Psoas muscle (tissue), 8 donors: ENCODE measurements at places on chromosomes 3 and 15. TPM values are rescaled to one million over a fixed set of nuclear protein-coding genes. Genes with fewer than 3 reads are reported as not detected.

NTRK3 gene
- total RNA-seq = 1.7 TPM

SLC12A1 gene
- not detected for total RNA-seq

SSUH2 gene
- total RNA-seq = 0.34 TPM

LMLN gene
- total RNA-seq = 2.9 TPM

DNA sequence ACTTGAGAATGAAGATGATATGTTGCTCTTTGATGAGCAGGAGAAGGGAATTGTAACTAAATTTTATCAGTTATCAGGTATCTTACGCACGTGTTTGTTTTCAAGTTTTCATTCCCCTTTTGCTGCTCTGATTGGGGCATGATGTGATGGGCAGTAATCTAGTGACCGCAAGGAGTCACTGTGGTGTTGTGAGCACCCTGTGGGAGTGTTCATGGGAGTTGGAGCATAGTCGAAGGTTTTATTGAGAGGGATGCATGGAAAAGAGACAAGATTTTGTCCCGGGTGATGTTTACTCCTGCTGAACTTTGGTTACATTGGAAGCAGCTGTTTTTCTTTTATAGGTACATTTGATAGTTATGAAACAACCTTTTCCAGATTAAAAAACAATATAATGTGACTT is 2.1 kb downstream of the FAN1 start:
- peaks cover 27% of the 10 kb centered on the region for H3K4me1 ChIP-seq
- peaks cover 5% of the 10 kb centered on the region for H3K36me3 ChIP-seq
- H3K27ac ChIP-seq = no peak overlapping the region
- no peak for DNase-seq
- H3K4me3 ChIP-seq = no peak overlapping the region

DNA sequence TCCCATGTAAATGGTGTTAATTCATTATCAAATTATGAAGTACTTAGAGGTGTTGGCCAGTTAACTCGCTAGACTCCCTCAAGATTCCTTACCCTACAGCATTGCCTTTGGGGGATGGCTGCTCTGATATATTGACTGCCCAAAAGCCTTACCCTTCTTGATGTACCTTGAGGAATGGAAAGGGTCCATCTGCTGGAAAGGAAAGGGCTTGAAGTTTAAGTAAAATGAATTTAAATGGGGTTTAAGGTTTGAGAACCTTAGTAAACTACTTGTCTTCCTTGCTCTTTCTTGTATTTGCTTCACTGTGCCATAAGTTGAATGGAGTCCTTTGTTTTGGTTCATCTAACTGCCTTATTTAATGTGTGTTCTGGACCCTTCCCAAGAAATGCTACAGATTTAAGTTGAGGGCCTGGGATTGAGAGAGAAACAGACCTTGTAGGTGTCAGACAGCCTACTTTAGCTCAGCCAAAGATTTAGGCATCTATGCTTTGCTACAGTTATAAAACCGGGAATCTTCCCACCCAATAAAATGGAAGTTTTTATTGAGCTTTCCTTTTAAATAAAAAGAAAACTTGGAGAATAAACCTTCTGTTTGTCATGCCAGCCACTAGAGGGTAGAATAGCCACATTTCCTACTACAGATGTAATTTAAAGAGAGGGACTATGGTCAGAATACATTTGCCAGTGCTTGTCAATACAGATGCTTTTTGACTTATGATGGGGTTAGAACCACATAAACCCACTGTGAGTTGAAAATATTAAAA is 25.3 kb downstream of the CMSS1 start:
- peaks cover 31% of the 10 kb centered on the region for H3K4me1 ChIP-seq
- DNase-seq = no peak
- H3K27ac ChIP-seq = peak overlapping the region; percentile 65
- peaks cover 1% of the 10 kb centered on the region for H3K36me3 ChIP-seq
- no peaks in the 10 kb centered on the region for H3K27me3 ChIP-seq

GRCh38 chr3:169695031-169695430 is 31.5 kb upstream of the MECOM start:
- H3K27ac ChIP-seq = no peak overlapping the region
- peaks cover 19% of the 10 kb centered on the region for H3K4me1 ChIP-seq
- H3K36me3 ChIP-seq = no peaks in the 10 kb centered on the region
- no peak for DNase-seq
- H3K4me3 ChIP-seq = no peak overlapping the region

DNA sequence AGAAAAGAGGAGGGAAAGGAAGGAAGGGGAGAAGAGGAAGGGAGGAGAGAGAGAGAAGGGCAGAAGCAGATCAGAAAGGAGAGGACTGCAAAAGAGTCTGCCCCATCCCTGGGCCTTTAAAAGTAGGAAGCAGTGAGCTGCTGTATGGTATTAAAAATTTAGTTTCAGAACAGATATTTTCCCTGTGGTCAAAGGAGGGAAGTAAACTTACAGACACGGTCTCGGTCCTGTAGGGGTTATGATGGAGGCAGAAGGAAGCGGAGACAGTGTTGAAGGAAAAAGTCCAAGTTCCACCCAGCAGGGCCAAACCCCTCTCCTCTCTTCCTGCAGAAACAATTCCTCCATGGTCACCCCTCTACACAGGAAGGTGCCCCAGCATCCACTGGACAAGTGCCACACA is 122.0 kb upstream of the PROK2 start:
- peaks cover 10% of the 10 kb centered on the region for H3K27me3 ChIP-seq
- no peak overlapping the region for H3K27ac ChIP-seq
- H3K4me3 ChIP-seq = no peak overlapping the region
- DNase-seq = no peak
- no peaks in the 10 kb centered on the region for H3K4me1 ChIP-seq

GRCh38 chr3:2303566-2303965 is 204.9 kb downstream of the CNTN4 start:
- no peak for DNase-seq
- H3K4me1 ChIP-seq = no peaks in the 10 kb centered on the region
- H3K27ac ChIP-seq = no peak overlapping the region
- no peaks in the 10 kb centered on the region for H3K36me3 ChIP-seq
- no peaks in the 10 kb centered on the region for H3K27me3 ChIP-seq

- DNase-seq = no peak
- no peak overlapping the region for H3K27ac ChIP-seq
- no peaks in the 10 kb centered on the region for H3K4me1 ChIP-seq
These were observed 15.8 kb downstream of the ITGA11 start for GRCh38 chr15:68416158-68416535.

DNA sequence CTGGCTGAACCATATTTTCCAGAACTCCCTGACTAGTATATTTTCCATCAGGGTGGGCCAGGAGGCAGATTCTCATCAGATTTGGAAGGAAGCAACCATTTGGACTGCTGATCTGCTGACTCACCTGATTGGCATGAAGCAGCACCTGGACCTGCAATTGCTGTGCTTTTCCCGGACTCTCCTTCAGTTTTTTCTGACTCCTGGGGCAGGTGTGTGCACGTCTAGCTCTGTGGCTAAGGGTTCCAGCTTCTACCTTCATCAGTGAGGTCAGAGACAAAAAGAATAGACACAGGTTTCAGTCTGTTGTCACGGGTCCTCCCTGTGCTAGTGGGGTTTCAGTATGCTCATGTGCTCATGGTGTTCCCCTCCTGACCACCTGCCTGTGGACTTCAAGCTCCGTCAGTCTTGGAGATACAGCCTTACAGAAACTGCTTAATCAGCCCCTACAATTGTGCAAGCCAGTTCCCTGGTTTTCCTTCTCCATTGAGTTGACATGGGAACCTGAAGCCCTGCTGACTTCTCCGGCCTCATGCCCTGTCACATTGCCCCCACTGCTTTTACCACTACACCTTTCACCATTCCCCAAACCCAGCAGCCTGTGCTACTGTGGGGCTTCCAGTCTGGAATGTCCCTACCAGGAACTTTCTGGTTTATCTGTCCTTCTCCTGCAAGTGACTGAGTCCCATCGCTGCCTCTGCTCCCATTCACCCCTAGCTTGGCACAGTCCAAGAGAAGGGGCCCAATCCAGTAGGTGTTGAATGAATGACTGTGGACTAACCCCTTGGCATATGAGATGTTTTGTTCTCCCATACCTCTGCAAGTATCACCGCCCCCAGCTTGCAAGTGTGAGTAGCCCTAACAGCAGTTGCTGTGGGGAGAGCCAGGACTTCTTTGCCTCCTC is 31.7 kb downstream of the HMCES start:
- no peaks in the 10 kb centered on the region for H3K36me3 ChIP-seq
- DNase-seq = no peak
- H3K27me3 ChIP-seq = no peaks in the 10 kb centered on the region
- H3K27ac ChIP-seq = no peak overlapping the region
- no peak overlapping the region for H3K4me3 ChIP-seq

- H3K27me3 ChIP-seq = no peaks in the 10 kb centered on the region
- H3K4me1 ChIP-seq = no peaks in the 10 kb centered on the region
- peaks cover 18% of the 10 kb centered on the region for H3K36me3 ChIP-seq
- no peak overlapping the region for H3K4me3 ChIP-seq
- H3K27ac ChIP-seq = no peak overlapping the region
These were observed 36.8 kb upstream of the SEC13 start for GRCh38 chr3:10357592-10358308.

DNA sequence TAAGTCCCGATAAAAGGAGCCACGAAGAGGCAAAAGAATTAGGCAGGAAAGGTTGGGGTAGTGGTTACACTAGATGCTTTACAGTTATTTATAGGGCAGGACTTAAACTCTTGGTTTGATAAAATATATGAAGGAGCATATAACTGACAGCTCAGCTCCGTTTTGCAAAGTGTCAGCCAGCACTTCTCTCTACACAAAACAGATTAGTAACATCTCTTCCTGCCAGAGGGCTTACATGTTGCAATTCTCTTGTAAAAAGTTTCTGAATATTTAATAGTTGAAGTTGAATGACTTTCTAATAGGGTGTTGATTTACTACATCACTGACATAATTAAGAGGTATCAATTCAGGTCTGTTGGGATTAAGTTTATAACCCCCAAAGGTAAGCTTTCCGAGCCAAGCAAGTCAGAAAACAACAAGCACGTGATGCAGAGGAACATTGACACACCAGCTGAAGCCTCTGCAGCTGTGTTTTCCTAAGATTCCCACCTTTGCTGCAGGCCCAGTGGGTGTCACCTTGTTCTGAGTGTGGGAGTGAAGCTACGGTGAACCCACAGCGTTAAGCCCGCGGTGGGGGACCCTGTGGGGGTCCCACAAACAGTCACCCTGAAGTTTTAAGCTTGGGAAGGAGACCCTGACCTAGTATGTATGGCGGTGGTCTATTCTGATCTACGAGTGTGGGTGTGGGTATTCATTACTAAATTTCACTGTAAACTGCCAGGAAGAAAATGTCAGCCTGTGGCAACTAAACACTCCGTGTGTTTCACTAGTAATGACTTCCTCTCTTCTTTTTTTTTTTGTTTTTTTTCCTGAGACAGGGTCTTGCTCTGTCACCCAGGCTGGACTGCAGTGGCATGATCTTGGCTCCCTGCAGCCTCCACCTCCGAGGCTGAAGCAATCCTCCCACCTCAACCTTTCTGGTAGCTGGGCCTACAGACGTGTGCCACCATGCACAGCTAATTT is 22.0 kb upstream of the ATP13A3 start:
- no peaks in the 10 kb centered on the region for H3K4me1 ChIP-seq
- H3K27ac ChIP-seq = no peak overlapping the region
- no peak for DNase-seq
- H3K4me3 ChIP-seq = no peak overlapping the region

GRCh38 chr15:100703032-100703578 is 100.7 kb downstream of the ASB7 start:
- DNase-seq = no peak
- H3K4me3 ChIP-seq = no peak overlapping the region
- H3K27ac ChIP-seq = no peak overlapping the region
- H3K27me3 ChIP-seq = no peaks in the 10 kb centered on the region
- H3K36me3 ChIP-seq = no peaks in the 10 kb centered on the region

DNA sequence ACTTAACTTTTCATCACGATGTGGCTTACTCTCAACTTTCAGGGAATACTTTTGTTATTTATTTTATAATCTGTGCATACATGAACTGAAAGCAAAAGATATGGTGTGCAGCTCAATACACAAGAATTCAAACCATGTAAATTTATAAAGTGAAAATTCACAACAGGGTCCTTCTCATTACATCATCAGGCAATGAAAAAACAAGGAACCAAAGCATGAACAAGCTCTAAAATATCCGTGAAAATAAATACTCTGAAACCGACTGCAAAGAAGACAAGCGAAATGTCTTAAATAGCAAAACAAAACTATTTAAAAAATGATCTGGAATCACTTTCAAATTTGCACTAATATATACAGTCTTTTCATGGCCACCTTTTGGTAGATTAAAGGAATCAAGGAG is 28.9 kb downstream of the GNB5 start:
- no peak overlapping the region for H3K27ac ChIP-seq
- no peaks in the 10 kb centered on the region for H3K27me3 ChIP-seq
- no peak for DNase-seq
- H3K4me1 ChIP-seq = no peaks in the 10 kb centered on the region
- no peak overlapping the region for H3K4me3 ChIP-seq
- H3K36me3 ChIP-seq = no peaks in the 10 kb centered on the region

DNA sequence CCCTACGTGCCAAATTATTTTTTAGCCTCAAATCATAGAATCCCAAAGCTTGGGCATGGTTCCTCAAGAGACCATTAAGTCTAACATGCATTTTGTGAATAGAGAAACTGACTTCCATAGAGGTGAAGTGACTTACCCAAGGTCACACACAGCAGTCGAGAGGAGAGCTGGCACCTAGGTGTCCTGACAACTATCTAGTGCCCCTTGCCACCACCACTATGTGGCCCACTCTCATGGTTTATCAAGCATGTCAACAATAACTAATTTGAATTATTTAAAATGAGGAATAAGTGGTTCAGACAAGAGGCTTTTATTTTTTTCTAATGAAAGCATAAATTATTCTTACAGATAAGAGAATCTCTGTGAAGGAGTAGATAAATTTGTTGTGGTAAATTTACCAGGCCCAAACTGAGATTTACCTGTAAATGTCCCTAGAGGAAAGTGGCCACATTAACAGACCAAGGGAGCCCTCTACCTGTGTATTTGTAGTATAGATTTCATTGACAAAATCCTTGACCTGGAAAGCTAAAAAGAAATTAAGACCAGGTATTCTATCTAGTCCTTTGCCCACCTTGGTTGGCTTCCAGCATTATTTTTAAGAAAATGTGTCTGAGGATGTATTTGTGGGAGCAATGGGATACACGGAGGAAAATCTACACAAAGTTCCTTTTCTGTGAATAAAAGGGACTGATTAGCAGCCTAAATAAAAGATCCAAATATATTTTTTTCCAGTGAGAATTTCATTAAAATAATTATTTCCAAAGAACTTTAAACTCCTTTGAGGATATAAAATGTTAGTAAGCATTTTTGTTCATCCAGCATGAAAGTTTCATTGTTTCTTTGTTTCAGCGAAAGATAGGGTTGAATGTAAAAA is 49.1 kb downstream of the IQCH start:
- H3K27ac ChIP-seq = no peak overlapping the region
- no peak for DNase-seq
- no peaks in the 10 kb centered on the region for H3K36me3 ChIP-seq
- H3K4me1 ChIP-seq = peaks cover 5% of the 10 kb centered on the region
- no peaks in the 10 kb centered on the region for H3K27me3 ChIP-seq
- H3K4me3 ChIP-seq = no peak overlapping the region
